AG09319 (cell line): ENCODE measurements at places on chromosomes 11 and 22.

DNA sequence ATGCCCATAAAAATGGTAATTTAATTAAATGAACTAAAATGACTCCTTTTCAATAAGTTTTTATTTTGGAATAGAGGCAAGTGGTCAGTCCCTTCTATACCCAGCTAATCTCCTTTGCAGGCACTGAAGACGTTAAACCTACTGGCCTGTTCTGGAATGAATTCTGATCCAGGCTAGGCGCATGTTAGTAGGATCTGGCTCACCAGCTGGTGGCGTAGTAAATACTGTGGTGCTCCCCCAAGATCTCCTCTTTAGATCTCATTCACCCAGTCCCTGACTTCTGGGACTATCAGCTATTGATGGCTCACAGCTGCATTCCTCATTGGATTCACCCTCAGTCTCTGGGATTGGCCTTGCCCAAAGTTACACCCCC lies 173.7 kb upstream of the DDI1 start:
- no peak for DNase-seq

- no peak for DNase-seq
Observed at GRCh38 chr11:61489833-61490721, 18.5 kb upstream of the LRRC10B start.

GRCh38 chr11:113152500-113152899 lies 161.9 kb upstream of the TTC12 start:
- no peak for DNase-seq

DNA sequence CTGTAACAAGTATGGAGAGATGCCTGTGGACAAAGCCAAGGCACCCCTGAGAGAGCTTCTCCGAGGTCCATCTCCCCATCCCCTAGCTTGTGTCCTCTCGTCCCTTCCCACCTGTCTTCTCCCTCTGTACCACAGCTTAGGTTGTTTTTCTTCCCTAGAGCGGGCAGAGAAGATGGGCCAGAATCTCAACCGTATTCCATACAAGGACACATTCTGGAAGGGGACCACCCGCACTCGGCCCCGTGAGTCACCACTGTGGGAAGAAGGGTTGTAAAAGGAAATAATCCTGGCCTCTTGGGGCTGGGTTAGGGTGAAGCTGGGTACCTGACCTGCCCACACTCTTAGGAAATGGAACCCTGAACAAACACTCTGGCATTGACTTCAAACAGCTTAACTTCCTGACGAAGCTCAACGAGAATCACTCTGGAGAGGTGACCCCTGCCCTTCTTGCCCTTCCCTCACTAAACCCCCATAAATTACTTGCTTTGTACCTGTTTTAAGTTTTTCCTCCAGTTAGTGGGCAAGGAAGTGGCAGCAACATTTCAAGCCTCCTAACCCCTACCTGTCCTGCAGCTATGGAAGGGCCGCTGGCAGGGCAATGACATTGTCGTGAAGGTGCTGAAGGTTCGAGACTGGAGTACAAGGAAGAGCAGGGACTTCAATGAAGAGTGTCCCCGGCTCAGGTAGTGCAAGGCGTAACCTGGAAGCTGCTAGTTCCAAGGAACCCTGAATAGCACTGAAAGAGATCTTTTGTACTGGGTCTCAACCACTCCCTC lies 3.1 kb downstream of the TAF10 start:
- DNase-seq: no peak

DNA sequence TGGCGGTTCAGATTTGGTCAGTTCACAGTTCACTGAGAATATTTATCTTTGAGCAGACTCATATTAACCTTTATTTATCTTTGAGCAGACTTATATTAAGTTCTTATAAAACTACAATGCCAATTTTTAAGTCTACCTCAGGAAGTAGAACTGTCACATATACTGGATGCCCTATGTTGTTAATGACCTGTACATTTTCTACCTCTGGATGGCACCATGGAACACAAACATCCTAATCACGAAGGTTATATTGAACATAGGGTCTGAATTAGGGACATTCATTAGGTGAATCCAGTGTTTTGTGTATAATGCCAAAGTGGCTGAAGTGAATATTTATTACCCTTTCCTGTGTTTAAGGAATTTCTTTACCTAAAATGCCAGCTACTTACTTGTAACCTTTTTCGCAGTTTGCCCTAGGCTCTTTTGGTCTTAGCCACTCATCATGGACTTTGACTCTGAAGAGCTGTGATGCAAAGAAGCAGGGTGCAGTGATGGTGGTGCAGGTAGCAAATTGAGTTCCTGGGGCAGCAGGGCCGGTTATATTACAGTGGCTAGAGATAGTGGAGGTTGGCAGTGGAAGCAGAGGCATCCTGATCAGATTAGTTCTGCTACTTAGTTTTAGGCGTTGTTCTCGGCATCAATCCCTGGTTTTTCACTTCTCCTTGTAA lies 71.8 kb downstream of the STIM1 start:
- DNase-seq: no peak

DNA sequence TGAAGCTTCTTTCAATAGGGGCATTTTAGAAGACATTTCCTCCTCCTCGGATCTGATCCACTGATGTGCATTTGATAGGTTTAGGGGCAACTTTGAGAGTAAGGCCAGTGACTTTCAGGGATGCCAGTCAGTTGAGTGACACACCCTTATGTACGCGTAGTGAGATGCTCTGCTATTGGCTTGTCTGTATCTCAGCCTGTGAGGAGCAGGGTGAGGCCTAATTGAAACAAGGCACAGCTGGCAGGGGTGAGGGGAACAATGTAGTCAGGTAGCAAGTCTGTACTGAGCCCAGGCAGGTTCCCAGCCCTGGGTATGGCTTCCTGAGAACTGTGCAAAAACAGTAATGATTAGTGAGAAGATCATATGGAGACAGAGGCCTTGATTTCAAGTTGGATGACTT lies 61.5 kb downstream of the STIM1 start:
- DNase-seq: no peak

GRCh38 chr22:23796461-23796860 lies 9.7 kb downstream of the SMARCB1 start:
- DNase-seq: no peak

DNA sequence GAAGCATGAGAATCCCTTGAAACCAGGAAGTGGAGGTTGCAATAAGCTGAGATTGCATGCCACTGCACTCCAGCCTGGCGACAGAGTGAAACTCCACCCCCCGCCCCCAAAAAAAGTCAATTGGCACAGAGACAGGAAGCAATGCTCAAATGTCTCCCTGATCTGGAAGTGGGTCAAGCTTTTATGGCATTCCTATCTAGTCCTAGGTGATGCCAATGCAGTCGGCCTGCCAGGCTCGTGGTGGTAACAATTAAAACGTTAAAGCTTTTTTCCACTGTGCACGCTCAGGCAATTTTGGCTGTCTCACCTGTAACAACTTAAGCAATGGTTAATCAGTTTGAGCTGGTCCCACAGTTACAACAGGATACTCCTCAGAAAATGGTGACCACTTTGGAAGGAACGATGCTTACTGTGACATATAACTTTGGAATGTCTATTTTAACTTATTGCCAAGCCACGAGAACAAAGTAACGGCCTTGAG lies 18.9 kb upstream of the PISD start:
- DNase-seq: peak; percentile 36

DNA sequence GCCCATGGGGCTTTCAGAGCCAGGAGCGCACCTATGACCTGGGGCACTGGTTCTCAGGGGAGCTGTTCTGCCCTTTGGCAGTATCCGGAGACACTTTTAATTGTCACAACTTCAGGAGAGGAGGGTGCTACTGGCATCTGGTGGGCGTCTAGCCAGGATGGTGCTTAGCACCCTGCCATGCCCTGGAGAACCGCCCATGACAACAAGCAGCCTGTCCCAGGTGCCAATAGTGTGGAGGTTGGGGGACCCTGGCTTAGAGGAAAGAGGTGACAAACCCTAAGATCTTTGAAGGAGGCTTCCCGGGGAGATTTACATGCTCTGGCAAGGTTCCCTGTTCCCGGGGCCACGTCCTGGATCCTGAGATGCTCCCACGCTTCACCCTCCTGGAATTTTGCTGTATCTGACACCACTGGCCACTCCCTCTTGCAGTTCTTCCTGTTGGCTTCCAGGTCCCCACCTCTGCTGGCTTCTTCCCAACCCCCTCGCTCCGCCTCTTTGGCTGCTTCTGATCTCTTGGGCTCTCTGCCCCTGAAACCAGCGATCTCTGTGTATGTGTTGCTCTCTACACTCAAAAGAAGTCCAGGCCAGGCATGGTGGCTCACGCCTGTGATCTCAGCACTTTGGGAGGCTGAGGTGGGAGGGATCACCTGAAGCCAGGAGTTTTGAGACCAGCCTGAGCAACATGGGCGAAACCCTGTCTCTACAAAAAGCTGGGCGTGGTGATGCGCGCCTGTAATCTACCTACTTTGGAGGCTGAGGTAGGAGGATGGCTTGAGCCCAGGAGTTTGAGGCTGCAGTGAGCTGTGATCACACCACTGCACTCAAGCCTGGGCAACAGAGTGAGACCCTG lies 31.1 kb downstream of the FADS3 start:
- no peak for DNase-seq

- DNase-seq: no peak
Observed at GRCh38 chr11:105553025-105553424, 56.8 kb upstream of the GRIA4 start.

DNA sequence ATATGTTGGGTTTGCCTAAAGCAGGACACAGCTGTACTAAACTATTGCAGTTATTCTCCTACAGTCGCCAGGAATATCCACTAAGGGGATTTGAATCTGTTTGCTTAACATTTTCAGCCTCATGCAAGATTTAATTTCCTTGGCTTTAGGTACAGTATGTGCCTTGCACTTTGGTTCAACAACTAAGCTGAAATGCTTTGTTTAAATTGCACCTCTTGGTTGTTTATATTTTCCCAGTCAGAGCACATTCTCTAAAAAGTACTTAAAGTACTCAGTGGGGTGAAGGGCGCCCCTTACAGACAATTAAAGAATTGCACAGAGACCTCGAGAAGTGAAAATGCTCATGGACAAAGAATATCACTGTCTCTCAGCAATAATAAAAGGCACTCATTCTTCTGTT lies 107.8 kb upstream of the MTNR1B start:
- no peak for DNase-seq

DNA sequence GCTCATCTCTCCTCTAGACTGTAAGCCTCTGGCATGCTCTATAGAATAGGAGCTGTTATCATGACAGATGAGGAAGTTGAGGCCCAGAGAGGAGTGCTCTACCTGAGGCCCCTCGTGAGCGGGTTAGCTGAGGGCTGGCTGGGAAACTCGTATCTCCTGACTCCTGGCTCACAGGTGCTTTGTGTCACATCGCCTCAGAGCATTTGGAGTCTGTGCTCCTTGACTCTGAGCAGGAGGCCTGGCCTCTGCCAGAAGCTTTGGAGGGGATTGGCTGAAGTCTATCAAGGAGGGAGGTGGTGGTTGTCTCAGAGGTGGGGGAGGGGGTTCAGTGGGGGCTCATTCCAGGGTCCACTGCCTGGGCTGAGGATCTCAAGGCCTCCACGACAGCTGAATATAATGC lies 7.4 kb downstream of the KCNC1 start:
- no peak for DNase-seq

GRCh38 chr22:24583221-24584165 lies 9.4 kb downstream of the LRRC75B start:
- no peak for DNase-seq

DNA sequence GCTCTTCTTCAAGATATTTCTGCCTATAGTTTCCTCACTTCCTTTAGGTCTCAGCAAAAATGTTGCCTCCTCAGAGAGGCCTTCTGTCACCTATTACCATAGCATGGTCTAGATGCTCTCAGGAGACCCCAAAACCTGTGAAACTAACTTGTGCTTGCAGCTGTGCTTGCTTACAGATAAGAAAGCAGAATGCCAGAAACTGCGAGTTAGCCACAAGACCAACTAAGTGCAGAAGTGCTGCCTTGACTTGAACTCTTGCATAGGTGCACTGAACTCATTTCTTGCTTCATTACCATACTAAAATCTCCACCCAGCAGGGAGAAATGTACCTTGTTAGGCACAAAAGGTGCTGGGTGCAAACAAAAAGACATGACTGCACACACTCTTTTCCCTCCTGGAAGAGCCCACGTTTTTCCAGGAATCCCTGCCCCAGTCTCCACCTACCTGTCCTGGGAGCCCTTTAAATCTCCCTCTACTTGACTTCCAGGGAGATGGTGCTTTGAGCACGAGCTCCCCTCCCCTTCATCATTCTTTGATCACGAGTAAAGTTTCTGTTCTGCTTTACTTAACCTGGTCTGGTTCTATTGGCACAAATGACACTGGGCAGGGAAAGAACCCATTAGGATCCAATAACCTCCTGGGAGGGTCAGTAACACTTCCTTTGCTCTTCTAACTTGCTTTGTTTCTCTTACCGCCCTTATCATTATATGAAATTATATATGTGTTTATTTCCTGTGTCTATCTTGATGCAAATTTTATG lies 137.7 kb upstream of the DDI1 start:
- no peak for DNase-seq

GRCh38 chr11:129077191-129077590 lies 114.9 kb downstream of the ARHGAP32 start:
- DNase-seq: no peak

DNA sequence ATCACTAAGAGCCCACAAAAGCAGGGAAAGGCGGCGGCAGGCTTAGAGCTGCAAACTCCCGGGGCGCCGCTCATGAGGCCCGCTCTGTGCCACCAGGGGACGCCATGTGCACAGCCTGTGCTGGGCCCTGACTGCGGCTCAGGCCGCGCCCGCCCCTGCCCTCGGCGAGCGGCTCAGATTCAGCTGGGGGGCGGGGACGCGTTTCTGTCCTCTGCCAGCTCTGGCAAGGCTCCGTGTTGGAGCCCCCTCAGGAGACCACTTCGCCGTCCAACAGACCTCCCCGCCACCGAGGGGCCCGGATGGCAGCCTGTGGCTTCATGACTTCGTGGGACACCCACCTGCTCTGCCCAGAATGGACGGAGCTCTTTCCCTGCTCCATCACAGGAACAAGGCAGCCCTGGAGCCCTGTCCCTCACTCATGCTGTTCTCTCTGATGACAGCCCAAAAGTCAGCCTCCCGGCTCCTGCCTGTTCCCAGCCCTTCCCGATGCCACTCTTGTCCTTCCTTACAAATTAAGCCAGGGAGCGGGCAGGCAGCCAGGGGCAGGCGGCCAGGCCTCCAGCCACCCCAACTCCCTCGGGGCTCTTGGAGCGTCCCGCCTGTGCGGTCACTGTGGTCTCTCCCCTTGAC lies 69.1 kb downstream of the NAT10 start:
- no peak for DNase-seq

GRCh38 chr22:48758881-48759875 lies 1068.5 kb downstream of the BRD1 start:
- no peak for DNase-seq

DNA sequence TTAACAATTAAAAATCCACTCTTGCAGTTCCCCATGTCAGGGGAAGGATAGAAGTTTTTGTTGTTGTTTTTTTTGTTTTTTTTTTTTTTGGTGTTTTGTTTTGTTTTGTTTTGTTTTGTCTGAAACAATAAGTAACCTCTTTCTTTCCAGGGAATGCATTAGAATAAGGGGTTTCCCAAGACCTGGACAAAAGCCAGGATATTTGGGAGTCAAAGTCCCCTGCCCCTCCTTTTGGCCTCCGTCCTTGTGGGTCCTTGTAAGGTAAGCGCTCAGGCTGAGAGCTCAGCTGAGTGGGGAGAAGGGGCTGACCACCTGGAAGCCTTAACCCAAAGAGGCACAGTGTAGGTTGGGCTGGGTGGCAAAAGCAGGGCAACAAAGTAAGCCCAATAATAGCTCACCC lies 515.4 kb downstream of the SOX6 start:
- no peak for DNase-seq

GRCh38 chr11:20337526-20338154 lies 25.9 kb upstream of the HTATIP2 start:
- no peak for DNase-seq

GRCh38 chr11:64553554-64554201 lies 37.3 kb upstream of the SLC22A12 start:
- no peak for DNase-seq
